Naive thymus-derived CD4-positive, alpha-beta T cell (primary cell): ENCODE measurements at places on chromosomes 2 and 18. TPM values are rescaled to one million over a fixed set of nuclear protein-coding genes. Genes with fewer than 3 reads are reported as not detected.

Gene MOCOS
- not detected for total RNA-seq

- H3K27me3 ChIP-seq = no peaks in the 10 kb centered on the region
- H3K36me3 ChIP-seq = no peaks in the 10 kb centered on the region
- no peak for DNase-seq
- no peaks in the 10 kb centered on the region for H3K4me1 ChIP-seq
These were observed 38.5 kb downstream of the TRAF3IP1 start for GRCh38 chr2:238358769-238359168.

- no peaks in the 10 kb centered on the region for H3K4me1 ChIP-seq
- DNase-seq = no peak
- no peaks in the 10 kb centered on the region for H3K27me3 ChIP-seq
- no peaks in the 10 kb centered on the region for H3K36me3 ChIP-seq
- no peak overlapping the region for H3K4me3 ChIP-seq
These were observed 324.1 kb upstream of the TCF4 start for GRCh38 chr18:55912071-55912470.

DNA sequence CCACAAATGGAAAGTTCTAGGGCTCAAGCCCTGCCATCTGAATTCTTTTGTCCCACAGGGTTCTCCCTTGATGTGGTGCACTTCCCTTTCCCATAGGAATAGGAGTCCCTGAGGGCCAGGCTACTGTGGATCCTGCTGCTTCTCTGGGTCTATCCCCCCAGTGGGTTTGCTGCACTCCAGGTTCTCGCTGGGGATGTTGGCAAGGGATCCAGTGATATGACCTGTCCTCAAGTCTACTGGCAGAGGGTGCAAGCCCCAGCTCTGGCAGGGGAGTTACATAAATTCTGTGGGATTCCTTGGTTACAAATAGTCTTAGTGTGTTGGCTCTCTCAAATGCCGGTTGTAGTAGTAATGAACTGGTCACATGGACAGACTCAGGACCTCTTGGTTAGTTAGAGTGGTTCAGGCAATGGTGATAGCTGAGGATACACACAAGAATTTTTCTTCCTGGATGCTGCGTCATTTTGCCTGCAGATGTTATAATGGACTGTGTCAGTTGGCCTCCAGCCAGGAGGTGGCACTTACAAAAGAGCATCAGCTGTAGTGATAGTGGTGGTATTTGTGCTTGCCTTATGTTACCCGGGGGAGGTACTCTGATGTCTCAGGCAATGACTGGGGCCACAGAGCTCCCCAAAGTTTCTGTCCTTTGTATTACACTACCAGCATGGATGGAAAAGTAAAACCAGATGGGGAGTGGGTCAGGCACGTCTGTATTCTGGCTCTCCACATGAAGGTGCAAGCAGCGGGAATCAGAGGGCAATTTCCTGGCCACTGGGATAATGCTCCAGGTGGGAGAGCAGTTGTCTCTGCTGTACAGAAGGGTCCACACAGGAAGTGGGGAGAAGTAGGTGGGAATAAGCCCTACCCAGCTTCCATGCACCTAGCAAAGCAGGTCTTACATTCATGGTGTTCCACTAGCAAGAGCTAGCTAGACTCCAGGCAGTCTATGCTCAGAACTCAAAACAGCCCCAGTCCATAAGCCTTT is 267.9 kb downstream of the SOX11 start:
- no peaks in the 10 kb centered on the region for H3K4me1 ChIP-seq
- no peak overlapping the region for H3K27ac ChIP-seq
- no peaks in the 10 kb centered on the region for H3K27me3 ChIP-seq
- no peak overlapping the region for H3K4me3 ChIP-seq
- no peaks in the 10 kb centered on the region for H3K36me3 ChIP-seq
- DNase-seq = no peak
